ENCODE measurements at places on chromosomes 16 and 17.

DNA sequence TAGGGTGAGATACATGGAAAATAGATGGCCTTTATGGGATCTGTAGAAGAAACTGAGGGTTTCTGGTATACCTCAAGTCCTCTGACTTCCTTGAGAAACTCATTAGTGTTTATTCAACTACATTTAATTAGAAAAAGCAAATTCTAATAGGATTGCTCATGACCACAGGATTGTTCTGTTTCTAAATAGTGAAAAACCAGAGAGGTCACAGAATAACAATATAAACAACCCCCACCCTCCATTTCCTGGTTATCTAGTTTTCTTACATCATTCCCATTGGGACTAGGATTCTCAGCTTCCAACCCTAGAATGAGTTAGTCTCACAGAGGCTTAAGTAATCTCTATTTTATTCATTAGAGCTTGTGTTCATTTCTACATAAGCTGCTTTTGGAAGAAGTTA is 30.0 kb downstream of the SF3B3 start:
- peak; percentile 64 for DNase-seq

DNA sequence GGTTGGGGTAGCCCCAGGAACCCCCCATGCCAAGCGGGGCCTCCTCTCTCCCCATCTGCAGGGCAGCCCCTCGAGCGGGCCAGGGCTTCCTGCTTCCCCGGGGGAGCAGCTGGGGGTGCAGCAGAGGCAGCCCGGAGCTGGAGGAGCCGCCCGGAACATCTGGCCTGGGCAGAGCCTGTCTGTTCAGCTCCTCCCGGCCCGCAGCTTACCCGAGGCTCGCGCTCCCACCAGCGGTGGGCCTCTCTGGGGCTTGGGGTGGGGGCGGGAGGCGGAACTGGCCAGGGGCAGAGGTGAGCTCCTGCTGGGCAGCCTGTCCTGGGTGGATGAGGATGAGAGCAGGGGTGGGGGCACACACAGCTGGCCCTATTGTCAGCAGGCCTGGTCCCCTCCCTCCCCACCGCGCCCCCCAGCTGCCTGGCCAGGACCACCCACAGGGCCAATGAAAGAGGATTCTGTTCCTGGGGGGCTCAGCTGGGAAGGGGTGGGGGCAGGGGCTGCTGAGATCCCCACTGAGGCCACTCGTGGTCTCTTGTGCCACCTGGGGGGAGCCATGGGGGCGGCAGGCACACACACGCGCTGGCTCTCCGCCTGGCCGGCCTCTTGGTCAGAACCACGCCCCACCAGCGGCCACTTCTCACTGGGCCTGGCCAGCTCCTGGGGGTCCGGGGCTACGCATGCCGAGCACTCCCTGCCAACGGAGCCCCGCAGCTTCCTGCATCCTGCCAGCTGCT is 34.7 kb downstream of the BAHCC1 start:
- DNase-seq: no peak

GRCh38 chr17:6374761-6375312 is 60.1 kb downstream of the AIPL1 start:
- no peak for DNase-seq

DNA sequence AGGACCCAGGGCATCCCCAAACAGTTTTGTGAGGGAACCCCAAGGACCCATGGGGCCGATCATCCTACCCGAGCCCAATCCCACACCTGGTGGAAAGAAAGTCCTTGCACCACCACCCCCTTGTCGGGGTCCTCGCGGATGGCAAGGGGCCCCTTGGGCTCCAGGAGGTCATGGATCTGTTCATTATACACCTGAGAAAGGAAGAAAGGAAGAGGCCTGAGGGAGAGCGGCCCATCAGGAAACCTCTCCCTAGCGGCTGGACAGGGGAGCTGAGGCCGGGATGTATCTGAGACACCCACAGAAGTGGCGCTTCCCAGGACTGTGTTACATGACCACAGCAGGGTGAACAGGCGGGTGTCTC is 12.8 kb downstream of the KIF18B start:
- DNase-seq: no peak

DNA sequence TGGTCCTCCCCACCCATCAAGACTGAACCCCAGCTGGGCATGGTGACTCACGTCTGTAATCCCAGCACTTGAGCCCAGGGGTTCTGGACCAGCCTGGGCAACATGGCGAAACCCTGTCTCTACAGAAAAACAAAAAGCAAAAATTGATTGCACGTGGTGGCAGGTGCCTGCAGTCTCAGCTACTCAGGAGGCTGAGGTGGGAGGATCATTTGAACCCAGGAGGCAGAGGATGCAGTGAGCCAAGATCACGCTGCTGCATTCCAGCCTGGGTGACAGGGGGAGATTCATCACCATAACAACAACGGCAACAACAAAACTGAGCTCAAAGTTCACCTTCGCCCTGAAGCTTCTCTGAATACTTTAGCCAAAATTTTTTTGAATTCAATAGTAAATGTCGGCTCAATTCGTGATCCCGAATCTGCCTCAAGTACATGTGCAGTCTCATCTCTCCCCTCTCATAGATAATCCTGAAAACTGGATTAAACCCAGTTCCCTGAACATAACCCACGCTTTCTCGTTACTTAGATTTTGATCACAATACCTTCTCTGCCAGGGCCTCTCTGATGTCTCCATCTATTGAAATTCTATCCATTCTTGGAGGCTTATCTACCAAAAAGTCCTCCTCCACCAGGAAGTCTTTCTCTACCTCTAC is 13.5 kb upstream of the MYH10 start:
- no peak for DNase-seq

- no peak for DNase-seq
Observed at GRCh38 chr16:16059895-16060590, 110.6 kb downstream of the ABCC1 start.

- no peak for DNase-seq
Observed at GRCh38 chr17:64497565-64498035, 746 bp upstream of the POLG2 start.

- no peak for DNase-seq
Observed at GRCh38 chr16:1535391-1536291, 2.2 kb downstream of the TMEM204 start.

DNA sequence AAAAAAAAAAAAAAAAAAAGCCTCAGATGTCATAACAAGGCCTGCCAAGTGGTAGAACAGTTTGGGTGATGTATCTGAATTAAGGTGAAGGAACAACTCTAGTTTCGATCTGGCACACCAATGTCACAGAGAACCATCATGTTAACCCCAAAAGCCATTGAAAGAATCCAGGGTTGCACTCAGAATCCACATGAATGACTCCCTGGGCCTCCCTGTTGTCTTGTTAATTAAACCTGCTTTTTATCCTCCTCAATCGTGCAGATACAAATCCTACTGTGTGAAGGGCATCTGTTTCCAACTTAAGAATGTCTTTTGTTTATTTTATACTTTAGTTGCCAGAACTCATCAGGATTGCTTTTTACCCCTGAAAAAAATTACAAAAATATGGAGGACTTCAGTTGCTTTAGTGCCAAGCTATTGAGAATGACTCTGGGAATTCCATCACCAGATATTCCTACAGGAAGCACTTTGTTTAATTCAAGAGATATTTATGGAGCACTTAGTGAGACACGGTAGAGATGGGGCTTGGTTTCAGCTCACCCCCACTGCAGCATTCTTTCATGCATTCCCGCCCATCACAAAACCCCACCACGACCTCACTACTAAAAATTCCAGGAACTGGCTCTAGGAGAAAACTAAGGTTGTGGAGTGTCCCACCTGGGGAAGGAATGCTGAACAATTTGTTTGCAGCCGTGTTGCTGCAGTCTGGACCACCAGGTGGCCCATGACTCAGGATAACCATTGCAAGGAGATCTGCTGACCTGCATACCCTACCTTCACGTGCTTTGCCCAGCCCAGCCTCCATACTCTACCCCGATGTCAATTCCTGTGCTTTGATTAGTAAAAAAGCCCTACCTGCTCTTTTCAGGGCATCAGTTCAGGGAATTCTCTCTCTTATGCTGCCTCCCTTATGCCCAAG is 63.8 kb upstream of the GPRC5B start:
- DNase-seq: no peak
